ENCODE measurements at places on chromosomes 4 and X.

- DNase-seq: peak; percentile 15
Observed at GRCh38 chr4:83362492-83363329, 28.1 kb upstream of the HPSE start.

DNA sequence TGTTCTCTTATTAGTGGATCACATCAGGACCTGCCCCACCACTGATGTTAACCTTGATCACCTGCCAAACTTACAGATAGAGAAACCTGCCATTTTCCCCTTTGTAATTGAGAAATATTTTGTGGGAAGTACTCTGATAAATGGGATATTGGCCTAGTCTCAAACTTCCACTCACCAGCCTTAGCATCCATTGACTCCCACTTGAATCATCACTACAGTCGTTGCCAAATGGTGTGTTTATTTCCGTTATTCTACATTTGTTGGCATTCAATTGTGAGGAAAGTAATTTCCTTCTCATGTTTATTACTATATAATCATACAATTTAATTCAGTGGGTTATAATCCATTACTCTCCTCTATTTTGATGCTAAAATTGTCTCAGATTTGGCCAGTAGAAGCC lies 156.4 kb upstream of the CXCL13 start:
- no peak for DNase-seq

GRCh38 chrX:39890807-39891206 lies 207.0 kb downstream of the BCOR start:
- DNase-seq: no peak

DNA sequence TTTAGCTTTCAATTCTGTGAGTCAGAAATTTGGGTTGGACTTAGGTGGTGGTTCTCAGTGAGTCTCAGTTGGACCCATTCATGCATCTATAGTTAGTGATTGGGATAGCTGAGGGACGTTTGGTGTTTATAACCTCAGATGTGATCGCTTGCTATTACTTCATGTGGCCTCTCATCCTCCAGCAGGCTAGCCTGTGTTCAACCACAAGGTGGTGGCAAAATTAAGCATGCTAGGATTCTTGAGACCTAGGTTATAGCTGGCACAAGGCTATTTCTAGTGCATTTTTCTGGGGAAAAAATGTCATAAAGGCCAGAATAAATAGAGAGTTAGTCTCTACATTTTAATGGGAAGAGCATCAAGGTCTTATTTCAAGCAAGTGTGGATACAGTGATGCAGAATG lies 10.9 kb upstream of the GRPR start:
- no peak for DNase-seq

DNA sequence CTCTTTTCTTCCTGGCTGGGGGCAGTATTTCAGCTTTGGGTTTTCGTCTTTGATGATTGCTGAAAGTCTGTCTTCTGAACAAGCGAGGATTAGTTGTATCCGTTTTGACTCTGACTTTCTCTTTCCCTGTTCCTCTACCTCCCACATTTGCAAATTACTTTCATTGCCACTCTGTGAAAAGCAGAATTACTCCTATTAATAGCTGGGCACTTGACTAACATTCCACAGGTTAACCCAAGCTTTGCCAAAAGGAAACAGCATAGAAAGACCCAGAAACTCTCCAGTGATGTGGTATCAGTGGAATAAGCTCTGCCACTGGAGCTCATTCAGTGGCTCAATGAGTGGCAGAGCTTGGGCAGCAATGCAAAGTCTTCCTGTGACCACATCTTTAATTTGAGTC lies 238.9 kb downstream of the PALLD start:
- no peak for DNase-seq

DNA sequence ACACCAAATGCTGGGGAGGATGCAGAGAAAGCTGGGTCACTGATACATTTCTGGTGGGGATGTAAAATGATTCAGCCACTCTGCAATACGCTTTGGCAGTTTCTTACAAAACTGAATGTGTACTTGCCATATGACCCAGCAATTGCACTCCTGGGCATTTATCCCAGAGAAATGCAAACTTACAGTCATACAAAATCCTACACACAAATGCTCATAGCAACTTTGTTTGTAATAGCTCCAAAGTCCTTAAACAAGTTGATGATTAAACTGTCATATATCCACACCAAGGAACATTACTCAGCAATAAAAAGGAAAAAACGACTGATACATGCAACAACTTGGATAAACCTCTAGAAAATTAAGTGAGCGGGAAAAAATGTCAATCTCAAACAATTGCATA lies 12.3 kb downstream of the MID1 start:
- DNase-seq: no peak

- no peak for DNase-seq
Observed at GRCh38 chrX:116493271-116493670, 30.5 kb upstream of the CT83 start.

- DNase-seq: no peak
Observed at GRCh38 chr4:136562834-136563233, 969.5 kb downstream of the PCDH18 start.

- DNase-seq: no peak
Observed at GRCh38 chr4:125428832-125429231, 114.1 kb downstream of the FAT4 start.

GRCh38 chr4:88826771-88827170 lies 129.1 kb upstream of the NAP1L5 start:
- no peak for DNase-seq

- no peak for DNase-seq
Observed at GRCh38 chr4:144178414-144178813, 37.9 kb upstream of the GYPA start.
